ENCODE measurements at places on chromosomes 2 and 18.

- no peak for DNase-seq
Measured at GRCh38 chr2:212109792-212110680, 428.6 kb downstream of the ERBB4 start.

- no peak for DNase-seq
Measured at GRCh38 chr2:177282181-177282641, 17.7 kb upstream of the NFE2L2 start.

DNA sequence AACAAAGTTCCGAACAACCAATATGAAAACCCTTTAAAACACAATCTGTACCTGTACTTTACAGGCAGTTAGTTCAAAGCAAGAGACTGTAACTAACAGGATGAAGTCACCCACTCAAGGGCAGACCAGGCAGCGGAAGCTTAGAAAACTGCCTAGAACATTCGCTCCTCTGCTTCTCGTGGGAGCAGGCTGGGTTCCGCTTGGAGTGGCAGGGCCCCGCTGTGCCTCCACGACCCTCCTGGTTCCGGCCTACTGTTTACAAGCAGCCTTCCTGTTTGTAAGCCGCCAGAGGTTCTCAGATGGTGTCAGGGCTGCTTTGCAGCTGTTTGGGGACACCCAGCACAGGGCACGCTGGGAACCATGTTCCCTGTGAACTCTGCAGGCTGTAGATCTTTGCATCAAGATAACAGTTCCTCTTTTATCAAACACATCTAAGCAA lies 31.3 kb downstream of the CIB4 start:
- no peak for DNase-seq

GRCh38 chr2:215619022-215619958 lies 183.4 kb upstream of the FN1 start:
- DNase-seq: no peak

DNA sequence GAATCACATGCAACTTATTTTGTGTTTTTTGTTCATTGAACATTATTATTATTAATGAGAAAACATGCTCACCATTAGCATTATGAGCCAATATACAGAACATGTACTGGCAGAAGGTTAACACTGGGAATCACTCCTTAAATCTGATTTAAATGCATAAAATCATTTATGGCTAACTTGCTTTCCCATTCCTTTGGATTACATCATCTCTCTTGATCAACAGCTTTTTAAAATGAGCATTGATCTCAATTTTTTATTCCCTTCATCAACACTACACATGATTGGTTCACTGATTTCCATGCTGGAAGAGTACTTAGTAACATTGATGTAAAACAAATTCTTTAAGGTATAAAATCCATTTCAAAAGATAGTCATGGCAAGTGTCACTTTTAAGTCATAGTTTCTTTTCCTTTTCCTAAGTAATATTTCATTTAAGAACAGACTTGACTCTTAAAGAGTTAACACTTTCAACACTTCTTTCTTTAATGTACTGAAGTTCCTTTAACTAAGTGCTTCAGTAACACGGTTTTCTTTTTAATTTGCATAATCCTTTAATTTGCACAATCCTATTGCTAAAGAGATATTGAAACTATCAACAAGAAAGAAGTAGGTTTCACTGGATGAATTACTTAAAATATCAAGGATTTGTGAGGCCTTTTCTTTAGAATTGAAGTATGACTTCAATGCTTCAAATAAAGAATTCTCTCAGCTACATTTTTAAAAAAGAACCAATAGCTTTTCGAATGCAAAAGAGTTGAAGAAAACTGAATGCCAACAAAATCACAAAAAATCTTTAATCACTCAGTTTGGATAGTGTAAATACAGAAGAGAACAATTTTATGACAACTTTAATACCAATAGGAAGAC lies 24.9 kb upstream of the BUB1 start:
- DNase-seq: no peak

DNA sequence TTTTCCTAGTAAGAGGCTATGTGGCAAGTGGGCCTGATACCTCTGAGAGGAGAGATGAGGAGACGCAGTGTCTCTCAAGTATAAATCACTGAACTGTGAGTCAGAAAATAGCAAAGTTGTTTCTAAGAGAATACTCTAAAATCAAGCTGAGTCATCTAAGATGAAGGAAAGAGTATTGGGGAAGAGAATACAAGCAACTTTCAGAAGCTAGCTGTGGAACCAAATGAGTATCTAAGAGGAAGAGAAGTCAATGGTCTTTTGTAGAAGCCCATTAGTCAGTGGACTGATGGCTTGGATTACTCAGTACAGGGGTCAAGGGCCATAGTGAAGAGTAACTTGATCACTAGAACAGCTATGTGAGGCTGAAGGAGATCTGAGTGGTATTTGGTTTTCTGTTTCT lies 2.7 kb upstream of the DCC start:
- no peak for DNase-seq

DNA sequence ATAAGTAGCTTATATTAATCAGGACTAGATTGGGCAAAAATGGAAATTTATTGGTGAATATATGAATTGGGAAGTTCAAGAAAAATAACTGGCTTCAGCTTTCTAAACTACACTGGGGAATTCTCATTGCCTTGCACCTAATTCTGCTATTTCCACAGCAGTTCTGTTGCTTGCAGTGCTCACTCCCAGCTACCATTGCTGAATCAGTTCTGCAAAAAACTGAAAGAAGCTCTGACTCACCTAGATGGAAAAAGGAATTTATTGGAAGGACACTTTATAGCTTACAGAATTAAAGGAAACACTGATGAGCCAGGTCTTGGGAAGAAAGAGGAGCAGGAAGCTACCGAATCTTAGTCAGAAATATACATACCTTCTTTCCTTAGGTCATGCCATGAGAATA lies 60.3 kb upstream of the ACVR1 start:
- no peak for DNase-seq

DNA sequence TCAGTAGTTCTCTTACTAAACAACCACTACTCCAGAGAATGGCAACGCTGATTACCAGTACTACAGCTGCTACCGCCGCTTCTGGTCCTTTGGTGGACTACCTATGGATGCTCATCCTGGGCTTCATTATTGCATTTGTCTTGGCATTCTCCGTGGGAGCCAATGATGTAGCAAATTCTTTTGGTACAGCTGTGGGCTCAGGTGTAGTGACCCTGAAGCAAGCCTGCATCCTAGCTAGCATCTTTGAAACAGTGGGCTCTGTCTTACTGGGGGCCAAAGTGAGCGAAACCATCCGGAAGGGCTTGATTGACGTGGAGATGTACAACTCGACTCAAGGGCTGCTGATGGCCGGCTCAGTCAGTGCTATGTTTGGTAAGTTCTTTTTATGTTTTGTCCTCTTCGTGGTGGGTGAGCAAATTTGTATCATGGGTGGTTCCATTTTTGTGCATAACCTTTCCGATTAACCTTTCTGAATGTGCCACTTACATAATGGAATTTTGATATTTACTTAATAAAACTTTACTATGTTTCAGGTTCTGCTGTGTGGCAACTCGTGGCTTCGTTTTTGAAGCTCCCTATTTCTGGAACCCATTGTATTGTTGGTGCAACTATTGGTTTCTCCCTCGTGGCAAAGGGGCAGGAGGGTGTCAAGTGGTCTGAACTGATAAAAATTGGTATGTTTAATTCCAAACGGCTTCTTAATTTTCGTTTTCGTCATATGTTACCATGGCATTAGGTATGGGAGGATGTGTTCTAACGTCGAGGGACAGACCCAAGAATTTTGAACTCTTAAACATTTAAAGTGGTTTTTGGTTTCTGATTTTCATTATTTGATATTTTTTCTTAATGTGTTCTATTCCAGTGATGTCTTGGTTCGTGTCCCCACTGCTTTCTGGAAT lies 1.3 kb downstream of the SLC20A1 start:
- DNase-seq: peak; percentile 44

DNA sequence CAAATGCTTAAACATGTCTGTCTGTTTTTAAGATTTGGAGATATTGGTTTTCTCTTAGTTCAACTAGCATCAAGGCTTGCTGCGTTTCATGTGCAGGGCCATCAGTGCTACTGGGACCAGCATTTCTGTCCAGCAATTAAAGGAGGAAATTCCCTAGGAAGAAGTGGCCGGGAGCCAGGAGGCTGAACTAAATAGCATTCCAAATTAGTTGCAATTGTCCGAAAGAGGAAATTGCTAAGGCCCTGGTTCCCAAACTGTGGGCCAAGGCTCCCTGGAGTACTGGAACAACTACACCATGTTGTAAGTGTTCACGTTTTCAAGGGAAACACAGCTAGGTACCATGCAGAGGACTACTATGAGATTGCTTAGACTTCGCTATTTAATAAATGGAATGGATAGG lies 257.9 kb downstream of the PTPRM start:
- DNase-seq: no peak

- no peak for DNase-seq
Measured at GRCh38 chr2:100289020-100289419, 33.3 kb downstream of the LONRF2 start.

GRCh38 chr2:79585701-79586433 lies 73.0 kb downstream of the CTNNA2 start:
- no peak for DNase-seq

DNA sequence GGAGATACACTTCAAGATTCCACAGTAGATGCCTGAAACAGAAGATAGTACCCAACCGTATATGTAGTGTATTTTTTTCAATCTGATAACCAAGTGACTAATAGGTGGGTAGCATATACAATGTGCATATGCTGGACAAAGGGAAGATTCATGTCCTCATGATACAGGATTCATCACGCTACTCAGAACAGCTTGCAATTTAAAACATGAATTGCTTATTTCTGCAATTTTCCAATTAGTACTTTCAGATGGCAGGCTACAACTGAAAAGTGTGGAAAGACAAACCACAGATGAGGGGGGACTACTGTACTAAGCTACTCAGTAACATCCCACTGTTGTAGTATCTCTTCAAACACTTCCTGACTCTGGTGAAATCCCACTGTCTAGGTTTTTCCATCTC lies 3.7 kb downstream of the IER3IP1 start:
- no peak for DNase-seq

DNA sequence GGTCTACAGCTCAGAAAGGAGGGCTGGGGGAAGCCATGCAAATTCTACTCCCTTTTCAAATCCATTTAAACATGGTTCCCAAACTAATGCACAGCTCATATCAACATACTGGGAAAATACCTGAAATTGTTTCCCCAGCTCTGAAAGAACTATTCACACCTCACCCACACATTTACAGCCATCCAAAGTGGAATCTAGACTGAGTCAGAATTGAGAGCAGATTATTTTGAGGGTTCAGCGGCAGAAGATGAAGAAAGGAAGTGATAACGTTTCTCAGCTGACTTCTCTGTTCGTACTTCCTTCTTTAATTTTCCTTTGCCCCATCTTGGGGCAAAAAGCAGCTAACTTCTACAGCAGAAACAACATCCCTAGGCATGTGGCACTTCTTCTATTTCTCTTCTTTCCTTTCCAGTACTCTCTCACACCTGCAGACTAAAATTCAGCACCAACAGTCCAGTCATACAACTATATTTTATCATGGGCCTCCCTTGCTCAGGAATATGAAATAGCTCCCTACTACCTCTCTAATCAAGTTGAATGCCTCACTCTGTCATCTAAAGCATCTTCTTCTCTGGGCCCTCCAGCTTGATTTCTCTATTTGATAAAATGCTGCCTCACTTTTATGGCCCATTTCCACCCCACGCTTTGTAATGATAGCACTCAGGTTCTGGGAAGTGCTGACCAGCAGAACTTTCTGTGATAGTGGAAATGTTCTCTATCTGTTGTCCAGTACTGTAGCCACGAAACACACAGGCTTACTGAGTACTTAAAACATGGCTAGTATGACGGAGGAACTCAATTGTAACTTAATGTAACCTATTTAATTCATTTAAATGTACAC lies 35.9 kb downstream of the ARHGAP25 start:
- no peak for DNase-seq

- no peak for DNase-seq
Measured at GRCh38 chr18:48991676-48992075, 40.9 kb upstream of the SMAD7 start.

DNA sequence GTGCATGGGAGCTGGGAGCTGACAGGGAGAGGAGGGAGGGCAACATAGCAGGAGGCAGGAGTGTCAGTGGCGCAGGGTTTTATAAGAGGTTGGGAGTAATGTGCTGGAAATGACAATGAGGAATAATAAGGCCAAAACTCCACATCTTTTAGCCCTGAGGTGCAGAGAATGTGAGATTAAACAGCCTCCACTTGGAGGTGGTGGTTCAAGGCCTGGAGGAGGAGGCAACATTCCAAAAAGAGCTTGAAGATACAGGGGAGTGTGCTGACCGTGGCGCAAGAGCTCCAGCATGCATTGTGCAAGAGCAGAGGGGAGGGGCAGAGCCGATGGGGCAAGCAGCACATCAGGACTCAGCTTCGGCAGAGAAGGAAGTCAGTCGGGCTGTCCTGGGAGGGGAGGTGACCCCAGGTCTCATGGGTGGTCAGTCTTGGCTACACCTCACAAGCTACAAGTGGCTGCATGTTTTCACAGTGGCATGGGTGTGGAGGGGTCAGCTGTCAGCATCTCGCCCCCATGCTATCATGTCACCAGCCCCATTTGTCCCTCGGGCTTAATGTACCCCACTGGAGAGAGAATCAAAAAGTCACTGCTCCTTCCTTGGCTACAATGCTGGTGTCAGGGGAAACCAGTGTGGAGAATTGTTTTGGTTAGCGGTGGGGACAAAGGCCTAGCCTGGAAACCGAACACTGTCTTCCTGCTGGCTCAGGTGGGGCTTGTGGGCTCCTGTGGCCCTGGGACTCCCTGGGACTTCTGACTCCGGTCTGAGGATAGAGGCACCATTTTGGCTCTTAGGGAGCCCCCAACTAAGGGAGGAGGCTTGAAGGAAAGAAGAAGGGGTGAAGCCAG lies 208.0 kb downstream of the ZFP36L2 start:
- DNase-seq: no peak

DNA sequence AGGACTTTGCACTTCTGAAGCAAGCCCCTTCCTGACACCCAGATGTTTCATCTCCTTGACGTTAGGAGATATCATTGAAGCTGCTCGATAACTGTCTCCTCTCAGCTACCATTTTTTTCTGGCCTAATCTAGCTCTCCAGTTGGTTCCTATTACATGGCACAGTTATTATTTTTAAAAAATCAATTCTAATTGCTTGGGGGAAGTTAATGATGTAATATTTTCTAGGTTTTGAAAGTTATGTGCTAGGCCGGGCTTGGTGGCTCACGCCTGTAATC lies 22.5 kb upstream of the RAB31 start:
- no peak for DNase-seq

GRCh38 chr18:26133652-26134051 lies at the start of gene PSMA8:
PSMA8 (plus strand) TSS chr18:26133869; CDS start chr18:26133966, 97 bp downstream.
- DNase-seq: no peak

DNA sequence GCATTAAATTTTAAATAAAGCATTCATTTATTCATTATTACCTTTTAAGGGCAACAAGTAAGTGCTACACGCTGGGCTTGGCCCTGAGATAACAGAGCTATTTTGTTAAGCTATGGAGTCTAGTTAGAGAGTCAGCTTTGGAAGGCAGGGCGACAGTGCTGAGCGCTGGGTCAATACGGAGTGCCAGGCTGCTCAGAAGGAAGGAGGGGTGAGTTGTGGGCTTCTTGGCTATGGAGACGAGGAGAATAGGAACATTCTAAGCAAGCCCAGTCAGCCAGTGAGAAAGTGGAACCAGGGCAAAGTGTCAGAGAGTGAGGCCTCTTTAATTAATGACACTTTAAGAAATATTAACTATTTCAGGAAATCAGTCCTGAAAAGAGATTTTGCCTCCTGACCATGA lies 288.4 kb downstream of the LRRTM1 start:
- DNase-seq: no peak

GRCh38 chr18:78123926-78124797 lies 855.5 kb upstream of the SALL3 start:
- DNase-seq: no peak

- no peak for DNase-seq
Measured at GRCh38 chr2:208415255-208415654, 8.7 kb downstream of the PTH2R start.

GRCh38 chr2:202700075-202700901 lies 65.5 kb downstream of the FAM117B start:
- DNase-seq: no peak
